ENCODE measurements at places on chromosomes 1 and 21. TPM values are rescaled to one million over a fixed set of nuclear protein-coding genes. Genes with fewer than 3 reads are reported as not detected.

Gene CFAP126
- 0.86 TPM for total RNA-seq

Gene CLCA1
- total RNA-seq: 0.12 TPM

GRCh38 chr1:29636936-29637335, 400.6 kb downstream of the PTPRU start:
- no peaks in the 10 kb centered on the region for H3K27me3 ChIP-seq
- DNase-seq: no peak
- H3K36me3 ChIP-seq: no peaks in the 10 kb centered on the region
- no peak overlapping the region for H3K27ac ChIP-seq
- H3K4me3 ChIP-seq: no peak overlapping the region

GRCh38 chr21:43965911-43966585, 46.1 kb upstream of the TRAPPC10 start:
- H3K4me3 ChIP-seq: no peak overlapping the region
- no peak overlapping the region for H3K27ac ChIP-seq
- no peaks in the 10 kb centered on the region for H3K27me3 ChIP-seq
- H3K4me1 ChIP-seq: no peaks in the 10 kb centered on the region
- DNase-seq: no peak
- peaks cover 23% of the 10 kb centered on the region for H3K36me3 ChIP-seq

- peak within 1 kb of the TSS; percentile 81 for H3K4me3 ChIP-seq
- H3K36me3 ChIP-seq: no peaks in the 10 kb centered on the region
Observed at GRCh38 chr1:241356519-241357365, at the start of gene RGS7. RGS7 (minus strand) TSS chr1:241357205.

Gene C1orf116
- total RNA-seq: 0.60 TPM

- no peak overlapping the region for H3K27ac ChIP-seq
- H3K27me3 ChIP-seq: no peaks in the 10 kb centered on the region
- H3K4me1 ChIP-seq: peaks cover 25% of the 10 kb centered on the region
- no peak for DNase-seq
Observed at GRCh38 chr1:204327359-204327758, 32.4 kb downstream of the PLEKHA6 start.

GRCh38 chr1:226033582-226033981, 28.9 kb upstream of the H3-3A start:
- no peaks in the 10 kb centered on the region for H3K4me1 ChIP-seq
- H3K27ac ChIP-seq: no peak overlapping the region
- no peaks in the 10 kb centered on the region for H3K27me3 ChIP-seq
- no peak for DNase-seq
- H3K36me3 ChIP-seq: no peaks in the 10 kb centered on the region

GRCh38 chr21:32256873-32257620, 21.8 kb downstream of the MIS18A start:
- no peak overlapping the region for H3K4me3 ChIP-seq
- H3K4me1 ChIP-seq: no peaks in the 10 kb centered on the region
- no peaks in the 10 kb centered on the region for H3K27me3 ChIP-seq
- DNase-seq: peak; percentile 31

DNA sequence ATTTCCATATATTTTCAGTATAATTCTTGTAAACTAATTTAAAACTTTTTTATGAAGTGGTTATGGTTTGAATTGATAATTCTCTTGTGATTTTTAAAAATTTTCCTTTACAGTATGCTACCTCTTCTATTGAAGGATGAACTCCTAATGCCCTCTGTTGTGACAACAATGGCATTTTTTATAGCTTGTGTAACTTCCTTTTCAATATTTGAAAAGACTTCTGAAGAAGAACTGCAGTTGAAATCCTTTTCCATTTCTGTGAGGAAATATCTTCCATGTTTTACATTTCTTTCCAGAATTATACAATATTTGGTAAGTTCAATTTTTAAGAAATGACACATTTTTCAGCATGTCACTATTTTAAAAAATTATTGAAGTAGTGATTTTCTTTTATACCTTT, 61.4 kb downstream of the ALG6 start:
- H3K27ac ChIP-seq: no peak overlapping the region
- peaks cover 10% of the 10 kb centered on the region for H3K36me3 ChIP-seq
- no peaks in the 10 kb centered on the region for H3K4me1 ChIP-seq
- no peaks in the 10 kb centered on the region for H3K27me3 ChIP-seq
- H3K4me3 ChIP-seq: no peak overlapping the region
- DNase-seq: no peak

DNA sequence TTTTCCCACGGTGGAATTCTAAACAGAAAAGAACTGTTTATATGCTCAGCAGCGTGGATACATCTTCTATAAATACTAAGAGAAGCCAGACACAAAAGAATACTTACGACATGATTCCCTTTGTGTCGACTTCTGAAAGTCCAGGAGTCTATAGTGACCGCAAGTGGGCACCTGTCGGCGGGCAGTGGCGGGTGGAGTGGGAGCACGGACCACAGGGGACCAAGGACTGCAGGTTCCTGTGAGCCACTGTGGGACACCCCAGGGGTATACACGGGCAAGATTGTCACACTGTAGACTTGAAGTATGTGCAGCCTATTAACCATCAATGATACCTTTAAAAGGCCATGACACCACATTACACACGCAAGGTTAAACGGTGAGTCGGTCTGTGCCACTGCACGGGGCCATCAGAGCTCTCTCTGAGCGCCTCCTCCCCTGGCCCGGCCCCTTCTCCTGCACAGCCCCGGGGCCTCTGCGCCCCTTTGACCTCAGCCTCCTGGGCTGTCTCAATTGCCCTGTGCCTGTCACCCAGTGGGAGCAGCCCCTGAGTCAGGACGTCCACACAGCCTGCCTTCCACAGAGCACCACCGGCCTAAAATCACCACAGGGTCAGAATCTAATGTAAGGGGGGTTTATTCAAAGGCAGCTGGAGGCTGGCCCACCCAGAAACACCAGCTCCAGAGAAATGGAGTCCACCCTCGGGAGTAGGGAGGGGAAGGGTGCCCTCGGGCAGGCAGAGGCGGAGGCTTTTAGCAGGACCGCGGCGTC, 90.0 kb upstream of the COL6A1 start:
- no peaks in the 10 kb centered on the region for H3K27me3 ChIP-seq
- no peak overlapping the region for H3K27ac ChIP-seq
- DNase-seq: no peak
- H3K36me3 ChIP-seq: no peaks in the 10 kb centered on the region
- H3K4me1 ChIP-seq: no peaks in the 10 kb centered on the region

Gene KRTAP11-1
- not detected for total RNA-seq

- no peak overlapping the region for H3K4me3 ChIP-seq
- H3K4me1 ChIP-seq: no peaks in the 10 kb centered on the region
- no peaks in the 10 kb centered on the region for H3K36me3 ChIP-seq
- H3K27me3 ChIP-seq: no peaks in the 10 kb centered on the region
- H3K27ac ChIP-seq: no peak overlapping the region
- no peak for DNase-seq
Observed at GRCh38 chr1:152535774-152536173, 21.5 kb downstream of the CRCT1 start.

Gene NEK2
- 104 TPM for total RNA-seq

Gene PLPP3
- total RNA-seq: 34.0 TPM

GRCh38 chr1:201850053-201850397, 21.1 kb downstream of the IPO9 start:
- H3K4me1 ChIP-seq: peaks cover 5% of the 10 kb centered on the region
- no peaks in the 10 kb centered on the region for H3K27me3 ChIP-seq
- DNase-seq: no peak
- peaks cover 72% of the 10 kb centered on the region for H3K36me3 ChIP-seq
- no peak overlapping the region for H3K27ac ChIP-seq
- no peak overlapping the region for H3K4me3 ChIP-seq

- no peak for DNase-seq
- H3K36me3 ChIP-seq: peaks cover 6% of the 10 kb centered on the region
- no peaks in the 10 kb centered on the region for H3K27me3 ChIP-seq
- no peak overlapping the region for H3K27ac ChIP-seq
- no peak overlapping the region for H3K4me3 ChIP-seq
Observed at GRCh38 chr1:174990382-174990999, 9.3 kb upstream of the CACYBP start.

Measured in endodermal cell (in vitro differentiated cells).